GM19239 (cell line): ENCODE measurements at places on chromosomes 1 and 21.

DNA sequence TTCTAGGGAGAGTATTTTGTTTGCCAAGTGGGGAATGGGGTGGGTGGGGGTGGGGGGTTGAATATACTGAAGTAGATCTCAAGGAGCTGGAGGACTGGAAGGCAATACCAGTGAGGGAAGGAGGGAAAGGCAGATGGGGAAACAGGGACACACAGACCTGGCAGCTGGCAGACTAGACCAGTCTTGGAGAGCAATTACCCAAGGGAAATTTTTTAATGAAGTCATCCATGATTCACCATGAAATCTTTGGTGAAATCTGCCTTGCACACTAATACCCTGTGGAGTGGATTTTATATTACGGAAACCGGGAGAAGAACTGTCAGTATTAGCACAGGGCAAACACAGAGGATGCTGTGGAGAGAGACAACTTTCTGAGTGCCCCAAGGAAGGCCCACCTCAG, 29.7 kb upstream of the MARK1 start:
- DNase-seq, result no peak

- no peak for DNase-seq
Observed at GRCh38 chr1:19130468-19130867, 79.6 kb downstream of the UBR4 start.

DNA sequence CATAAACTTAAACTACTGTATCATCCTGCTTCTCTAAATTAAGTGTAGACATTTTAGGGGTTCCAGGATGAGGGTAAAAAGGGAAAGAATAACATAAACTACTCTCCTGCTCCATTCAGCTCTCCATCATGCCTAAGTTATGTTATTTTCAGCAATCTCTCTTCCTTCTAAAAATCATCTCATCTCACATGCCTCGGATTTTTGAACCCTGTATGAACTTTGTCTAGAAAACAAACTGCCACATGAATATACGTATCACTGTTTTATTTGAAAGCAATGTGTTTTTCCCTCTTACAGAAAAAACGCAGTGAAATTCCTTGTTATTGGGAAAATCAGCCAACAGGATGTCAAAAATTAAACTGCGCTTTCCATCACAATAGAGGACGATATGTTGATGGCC, 32.6 kb downstream of the ZBED6 start:
- DNase-seq, result no peak

GRCh38 chr1:7670334-7671145, 100.6 kb upstream of the VAMP3 start:
- no peak for DNase-seq

GRCh38 chr1:110205591-110206155, 4.4 kb upstream of the KCNC4 start:
- DNase-seq, result no peak

DNA sequence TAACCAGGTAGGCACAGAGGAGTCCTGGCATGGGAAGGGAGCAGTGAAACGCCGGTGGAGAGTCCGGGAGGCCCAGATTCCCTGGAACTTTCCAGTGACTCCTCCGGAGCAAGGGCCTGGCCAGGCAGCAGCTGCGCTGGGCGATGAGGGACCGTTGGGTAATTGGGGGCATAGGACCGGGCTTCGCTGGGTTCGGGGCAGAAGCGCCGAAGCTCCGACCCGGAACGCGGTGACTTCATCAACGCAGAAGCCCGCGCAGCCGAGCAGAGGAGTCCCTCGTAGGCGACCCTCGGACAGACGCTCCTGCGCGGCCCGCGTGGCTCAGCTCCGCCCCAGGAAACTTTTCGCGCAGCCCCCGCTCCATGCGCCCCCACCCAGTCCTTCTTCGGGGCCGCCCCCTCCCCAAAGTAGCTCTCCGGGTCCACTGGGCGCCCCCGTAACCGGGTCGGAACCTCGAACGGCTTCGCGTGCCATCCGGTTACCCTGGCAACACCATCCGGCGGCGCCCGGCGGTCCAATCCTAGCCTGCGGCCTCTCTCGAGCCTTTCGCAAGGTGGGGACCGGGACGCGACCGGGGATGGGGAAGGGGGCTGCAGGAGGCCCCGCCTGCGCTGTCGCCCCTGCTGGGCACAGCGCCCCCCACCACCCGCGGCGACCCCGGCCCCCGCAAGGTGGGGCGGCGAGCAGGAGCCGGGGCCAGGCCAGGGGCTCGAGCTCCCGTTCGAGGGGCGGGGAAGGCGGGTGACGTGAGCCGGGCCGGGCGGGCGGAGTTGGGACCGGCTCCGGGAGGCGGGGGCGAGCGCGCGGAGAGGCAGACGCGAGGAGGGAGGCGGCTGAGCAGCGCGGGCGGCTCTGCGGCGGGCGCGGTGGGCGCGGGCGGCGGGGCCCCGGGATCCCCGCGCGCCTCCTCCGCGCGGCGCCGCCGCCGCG, at the start of gene AJAP1:
Gene AJAP1 (plus strand): TSS at position 814 of the 930 bp plus-strand sequence. CDS start 817 bp downstream, outside the sequence.
- no peak for DNase-seq

DNA sequence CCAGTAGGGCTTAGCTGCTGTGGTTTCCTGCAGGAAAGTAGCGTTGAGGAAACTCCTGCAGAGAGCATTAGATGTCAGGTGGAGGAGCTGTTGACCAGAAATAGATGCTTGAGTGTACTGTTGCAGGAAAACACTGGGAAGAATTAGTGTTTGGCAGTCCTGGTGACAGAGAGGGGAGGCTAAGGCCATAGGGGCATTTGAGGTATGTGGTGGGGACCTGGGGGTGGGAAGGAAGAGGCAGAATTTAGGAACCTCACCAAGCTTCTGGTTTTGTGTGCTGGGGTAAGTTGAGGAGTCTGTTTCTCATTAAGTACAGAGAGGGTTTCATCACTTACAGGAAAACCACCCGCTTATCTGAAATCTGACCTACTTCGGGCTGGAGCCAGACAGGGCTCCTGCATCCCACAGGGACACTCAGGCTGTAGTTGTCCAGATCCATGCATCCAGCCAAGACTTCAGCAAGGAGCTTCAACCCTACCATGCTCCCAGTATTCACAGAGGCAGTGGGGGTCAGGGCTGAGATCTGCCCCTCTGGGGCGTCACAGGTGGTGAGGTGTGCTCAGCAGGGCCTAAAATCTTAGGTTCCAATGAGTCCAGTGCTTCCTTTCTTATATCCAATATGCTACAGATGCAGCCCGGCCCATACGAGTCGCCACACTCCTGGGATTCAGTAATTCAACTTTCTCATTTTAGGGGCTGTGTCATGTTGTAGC, 15.1 kb downstream of the SH2D2A start:
- no peak for DNase-seq
